ENCODE measurements at places on chromosomes 2 and 18. TPM values are rescaled to one million over a fixed set of nuclear protein-coding genes. Genes with fewer than 3 reads are reported as not detected.

DNA sequence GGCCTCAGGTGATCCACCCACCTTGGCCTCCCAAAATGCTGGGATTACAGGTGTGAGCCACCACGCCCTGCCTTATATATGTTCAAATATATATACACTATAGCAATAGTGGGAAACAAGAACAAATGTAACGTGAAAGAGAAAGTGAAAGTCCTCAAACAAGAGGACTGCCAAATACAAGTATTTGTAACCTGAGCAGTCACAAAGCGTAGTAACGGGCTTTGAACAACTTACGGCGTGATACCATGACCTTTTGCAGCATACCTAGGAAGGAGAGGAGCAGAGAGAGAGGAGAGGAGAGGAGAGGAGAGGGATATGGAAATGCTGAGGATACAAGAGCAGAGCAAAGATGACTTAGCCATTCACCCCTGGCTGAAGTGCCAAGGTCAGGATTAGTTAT lies 113.8 kb upstream of the RGPD4 start:
- no peak overlapping the region for H3K27ac ChIP-seq
- H3K36me3 ChIP-seq: no peaks in the 10 kb centered on the region
- DNase-seq: no peak
- peak overlapping the region; percentile 25 for H3K4me3 ChIP-seq
- H3K4me1 ChIP-seq: no peaks in the 10 kb centered on the region

DNA sequence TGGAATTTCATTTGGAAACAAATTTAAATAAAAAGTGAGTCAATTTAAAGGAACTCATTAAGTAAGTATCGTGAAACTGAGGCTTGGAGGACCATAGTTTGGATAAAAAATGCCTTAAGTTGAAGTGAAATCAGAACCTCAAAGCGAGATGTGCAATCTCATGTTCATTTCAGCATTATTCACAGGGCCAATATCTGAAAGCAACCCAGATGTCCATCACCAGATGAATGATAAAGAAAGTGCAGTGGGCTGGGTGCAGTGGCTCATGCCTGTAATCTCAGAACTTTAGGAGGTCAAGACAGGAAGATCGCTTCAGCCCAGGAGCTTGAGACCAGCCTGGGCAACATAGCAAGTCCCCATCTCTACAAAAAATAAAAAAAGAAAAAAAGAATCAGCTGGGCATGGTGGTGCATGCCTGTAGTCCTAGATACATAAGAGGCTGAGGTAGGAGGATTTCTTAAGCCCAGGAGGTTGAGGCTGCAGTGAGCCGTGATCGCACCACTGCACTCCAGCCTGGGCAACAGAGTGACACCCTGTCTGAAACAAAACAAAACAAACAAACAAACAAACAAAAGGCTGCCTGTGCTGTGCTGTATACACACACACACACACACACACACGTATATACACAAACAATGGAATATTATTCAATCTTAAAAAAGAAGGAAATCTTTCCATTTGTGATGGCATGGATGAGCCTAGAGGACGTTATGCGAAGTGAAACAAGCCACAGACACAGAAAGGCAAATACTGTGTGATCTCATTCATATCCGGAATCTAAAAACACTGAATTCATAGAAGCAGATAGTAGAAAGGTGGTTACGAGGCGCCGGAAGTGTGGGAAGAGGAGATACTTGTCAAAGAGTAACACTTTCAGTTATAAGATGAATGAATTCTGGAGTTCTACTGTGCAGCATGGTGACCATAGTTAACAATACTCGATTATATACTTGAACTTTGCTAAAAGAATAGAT lies 14.5 kb downstream of the SH3RF3 start:
- H3K27me3 ChIP-seq: no peaks in the 10 kb centered on the region
- H3K4me3 ChIP-seq: peak overlapping the region; percentile 4
- peak; percentile 82 for DNase-seq
- peak overlapping the region; percentile 37 for H3K27ac ChIP-seq

DNA sequence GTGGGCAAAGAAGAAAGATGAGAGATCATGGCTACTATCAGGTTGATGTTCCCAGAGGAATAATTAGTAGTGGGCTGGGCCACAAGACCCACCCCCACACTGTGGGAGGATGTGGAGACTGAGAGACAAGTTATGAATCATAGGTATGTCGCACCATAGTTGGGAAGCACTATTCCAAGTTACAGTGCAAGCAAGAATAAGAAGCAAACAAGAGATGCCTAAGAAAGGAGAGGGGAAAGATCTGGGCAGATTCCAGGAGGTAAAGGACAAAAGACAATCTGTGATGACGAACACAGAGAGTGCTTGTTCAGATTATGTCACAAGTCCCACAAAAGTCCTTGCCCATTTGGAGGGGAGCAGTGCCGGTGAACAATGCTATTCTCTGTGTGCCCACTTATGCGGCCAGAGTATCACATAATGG lies 56.6 kb downstream of the FAM228A start:
- DNase-seq: no peak
- no peak overlapping the region for H3K27ac ChIP-seq
- no peaks in the 10 kb centered on the region for H3K27me3 ChIP-seq

- H3K4me3 ChIP-seq: no peak overlapping the region
- no peaks in the 10 kb centered on the region for H3K4me1 ChIP-seq
- no peak overlapping the region for H3K27ac ChIP-seq
- no peaks in the 10 kb centered on the region for H3K27me3 ChIP-seq
Measured at GRCh38 chr18:31610286-31611205, 18.9 kb downstream of the TTR start.

- no peak overlapping the region for H3K27ac ChIP-seq
- no peaks in the 10 kb centered on the region for H3K36me3 ChIP-seq
- peaks cover 7% of the 10 kb centered on the region for H3K4me1 ChIP-seq
- DNase-seq: no peak
- no peaks in the 10 kb centered on the region for H3K27me3 ChIP-seq
Measured at GRCh38 chr2:161983866-161984265, 90.1 kb downstream of the DPP4 start.

GRCh38 chr2:180776921-180777320 lies 203.5 kb upstream of the UBE2E3 start:
- no peak overlapping the region for H3K4me3 ChIP-seq
- no peaks in the 10 kb centered on the region for H3K4me1 ChIP-seq
- H3K27ac ChIP-seq: no peak overlapping the region

GRCh38 chr18:70354080-70354479 lies 65.2 kb downstream of the SOCS6 start:
- no peak for DNase-seq
- H3K4me3 ChIP-seq: no peak overlapping the region
- no peaks in the 10 kb centered on the region for H3K27me3 ChIP-seq
- no peak overlapping the region for H3K27ac ChIP-seq

GRCh38 chr2:240886678-240887609 lies 9.0 kb downstream of the MAB21L4 start:
- no peak overlapping the region for H3K4me3 ChIP-seq
- no peaks in the 10 kb centered on the region for H3K27me3 ChIP-seq
- H3K4me1 ChIP-seq: no peaks in the 10 kb centered on the region
- no peak for DNase-seq

- no peaks in the 10 kb centered on the region for H3K27me3 ChIP-seq
- DNase-seq: no peak
- no peaks in the 10 kb centered on the region for H3K36me3 ChIP-seq
- no peak overlapping the region for H3K27ac ChIP-seq
Measured at GRCh38 chr2:207670887-207671286, 40.6 kb upstream of the CCNYL1 start.

DNA sequence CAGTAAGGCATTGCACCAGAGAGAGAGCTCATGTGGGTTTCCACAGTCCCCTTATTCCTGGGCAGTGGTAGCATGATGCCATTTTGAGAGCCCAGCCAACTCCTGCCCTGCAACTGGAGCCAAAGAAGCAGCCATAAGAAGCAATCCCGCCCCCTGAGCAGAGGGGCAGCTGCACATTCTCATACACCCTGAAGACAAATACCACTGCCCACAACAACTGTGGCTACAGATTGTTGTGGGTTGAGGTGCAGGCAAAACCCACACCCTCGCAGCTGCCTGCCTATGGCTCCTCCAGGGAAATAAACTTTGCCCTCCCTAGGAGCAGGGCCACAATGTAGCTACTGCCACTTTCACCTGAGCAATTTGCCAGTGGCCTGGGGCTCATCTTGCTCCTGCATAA lies 219.4 kb upstream of the NRXN1 start:
- H3K27me3 ChIP-seq: no peaks in the 10 kb centered on the region
- no peak overlapping the region for H3K27ac ChIP-seq
- no peak for DNase-seq
- H3K4me1 ChIP-seq: no peaks in the 10 kb centered on the region
- H3K36me3 ChIP-seq: no peaks in the 10 kb centered on the region

GRCh38 chr2:78061301-78061700 lies 539.1 kb upstream of the LRRTM4 start:
- DNase-seq: no peak
- no peaks in the 10 kb centered on the region for H3K4me1 ChIP-seq
- H3K27me3 ChIP-seq: no peaks in the 10 kb centered on the region
- H3K4me3 ChIP-seq: no peak overlapping the region
- no peak overlapping the region for H3K27ac ChIP-seq

DNA sequence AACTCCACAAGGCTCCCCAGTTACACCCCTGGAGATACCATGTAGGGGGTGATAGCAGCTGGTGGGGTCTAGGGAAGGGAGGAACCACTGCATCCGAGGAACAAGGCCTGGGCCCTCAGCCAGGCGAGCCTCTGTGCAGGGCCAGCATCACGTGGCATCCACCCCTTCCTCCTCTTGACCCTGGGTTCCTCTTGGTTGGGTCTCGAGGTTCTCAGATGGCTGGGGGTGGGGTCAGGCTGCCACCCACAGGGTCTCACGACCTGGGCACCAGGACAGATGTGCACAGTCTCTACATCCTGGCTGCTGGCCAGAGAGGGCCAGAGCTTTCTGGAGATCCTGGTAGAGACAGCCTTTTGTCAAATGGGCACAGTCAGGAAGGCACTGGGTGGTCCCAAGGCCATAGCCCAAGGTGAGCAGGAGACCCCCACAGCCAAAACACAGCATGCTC lies 10.4 kb downstream of the HS6ST1 start:
- H3K36me3 ChIP-seq: no peaks in the 10 kb centered on the region
- H3K4me3 ChIP-seq: no peak overlapping the region
- DNase-seq: no peak
- no peaks in the 10 kb centered on the region for H3K4me1 ChIP-seq
- no peaks in the 10 kb centered on the region for H3K27me3 ChIP-seq

GRCh38 chr18:22268641-22269128 lies 99.3 kb downstream of the GATA6 start:
- no peak overlapping the region for H3K27ac ChIP-seq
- no peak overlapping the region for H3K4me3 ChIP-seq
- no peaks in the 10 kb centered on the region for H3K36me3 ChIP-seq
- DNase-seq: no peak
- H3K27me3 ChIP-seq: no peaks in the 10 kb centered on the region

- H3K27me3 ChIP-seq: no peaks in the 10 kb centered on the region
- H3K27ac ChIP-seq: no peak overlapping the region
- DNase-seq: no peak
Measured at GRCh38 chr2:171547720-171548119, 25.4 kb downstream of the CYBRD1 start.

DNA sequence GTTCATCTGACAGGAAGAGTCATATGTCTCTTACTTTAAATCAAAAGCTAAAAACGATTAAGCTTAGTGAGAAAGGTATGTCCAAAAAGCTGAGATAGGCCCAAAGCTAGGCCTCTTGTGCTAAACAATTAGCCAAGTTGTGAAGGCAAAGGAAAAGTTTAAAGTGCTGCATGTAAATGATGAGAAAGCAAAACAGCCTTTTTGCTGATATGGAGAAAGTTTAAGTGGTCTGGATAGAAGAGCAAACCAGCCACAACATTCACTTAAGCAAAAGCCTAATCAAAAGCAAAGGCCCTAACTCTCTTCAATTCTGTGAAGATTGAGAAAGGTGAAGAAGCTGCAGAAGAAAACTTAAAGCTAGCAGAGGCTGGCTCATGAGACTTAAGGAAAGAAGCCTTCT lies 511.3 kb upstream of the FAM98A start:
- H3K4me1 ChIP-seq: no peaks in the 10 kb centered on the region
- H3K27me3 ChIP-seq: no peaks in the 10 kb centered on the region
- DNase-seq: no peak
- no peaks in the 10 kb centered on the region for H3K36me3 ChIP-seq

- no peak overlapping the region for H3K27ac ChIP-seq
- no peaks in the 10 kb centered on the region for H3K27me3 ChIP-seq
- H3K36me3 ChIP-seq: no peaks in the 10 kb centered on the region
- H3K4me1 ChIP-seq: no peaks in the 10 kb centered on the region
Measured at GRCh38 chr2:215738351-215738750, 275.0 kb downstream of the MREG start.

- H3K27me3 ChIP-seq: no peaks in the 10 kb centered on the region
- no peaks in the 10 kb centered on the region for H3K36me3 ChIP-seq
- H3K4me3 ChIP-seq: no peak overlapping the region
- no peak overlapping the region for H3K27ac ChIP-seq
- DNase-seq: no peak
- H3K4me1 ChIP-seq: no peaks in the 10 kb centered on the region
Measured at GRCh38 chr18:7236072-7236471, 5.2 kb downstream of the LRRC30 start.

- DNase-seq: no peak
- no peaks in the 10 kb centered on the region for H3K27me3 ChIP-seq
- no peak overlapping the region for H3K27ac ChIP-seq
- H3K4me3 ChIP-seq: no peak overlapping the region
- no peaks in the 10 kb centered on the region for H3K36me3 ChIP-seq
Measured at GRCh38 chr2:241815477-241816430, 6.8 kb downstream of the NEU4 start.

DNA sequence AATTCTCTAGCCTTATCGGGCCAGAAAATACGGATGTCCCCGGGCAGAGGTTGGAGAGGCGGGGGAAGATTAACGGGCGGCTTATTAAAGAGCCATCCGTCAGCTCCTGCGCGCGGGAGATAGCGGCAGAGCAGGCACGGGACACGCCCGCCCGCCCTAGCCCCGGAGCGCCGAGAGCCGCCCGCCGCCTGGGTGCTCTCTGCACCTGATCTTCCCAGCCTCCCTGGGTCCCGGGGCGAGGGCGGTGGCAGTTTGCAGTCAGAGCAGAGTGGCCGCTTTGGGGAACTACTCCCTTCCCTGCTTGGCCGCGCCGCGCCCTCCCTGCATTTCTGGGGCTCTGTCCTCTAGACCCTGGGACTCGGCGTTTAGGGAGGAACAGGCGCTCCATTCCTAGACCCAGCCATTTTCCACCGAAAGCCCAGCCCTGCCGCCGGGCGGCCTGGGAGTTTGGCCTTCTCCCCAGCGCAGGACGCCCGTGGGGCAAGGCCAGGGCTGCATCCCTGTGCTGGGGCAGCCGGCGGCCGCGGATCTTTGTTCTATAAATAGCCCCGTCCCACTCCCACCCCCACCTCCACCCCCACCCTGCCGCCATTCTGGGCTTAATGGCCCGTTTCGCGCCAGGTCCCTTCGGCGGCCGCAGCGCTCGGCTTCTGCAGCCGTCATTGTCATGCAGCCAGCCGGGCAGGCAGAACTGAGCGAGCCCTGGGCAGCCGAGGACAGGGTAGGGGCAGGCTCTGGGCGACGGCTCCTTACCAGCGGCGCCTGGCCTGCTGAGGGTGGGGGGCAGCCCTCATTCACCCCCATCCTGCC lies 6.6 kb downstream of the GAD1 start:
- no peaks in the 10 kb centered on the region for H3K36me3 ChIP-seq
- H3K4me1 ChIP-seq: peaks cover 42% of the 10 kb centered on the region
- DNase-seq: no peak
- no peak overlapping the region for H3K27ac ChIP-seq
- H3K27me3 ChIP-seq: peaks cover 33% of the 10 kb centered on the region
- H3K4me3 ChIP-seq: peak overlapping the region; percentile 6

PSMA8 gene
- total RNA-seq: 0.19 TPM

TMEM198 gene
- total RNA-seq: 0.45 TPM

SH2D6 gene
- total RNA-seq: not detected

HNMT gene
- 1.1 TPM for total RNA-seq

TUBA3D gene
- not detected for total RNA-seq

IL1RL1 gene
- not detected for total RNA-seq

CROCC2 gene
- total RNA-seq: not detected

GKN2 gene
- not detected for total RNA-seq

PLCD4 gene
- 0.51 TPM for total RNA-seq

ERICH2 gene
- not detected for total RNA-seq

SERPINB10 gene
- total RNA-seq: not detected

RGPD3 gene
- not detected for total RNA-seq
